GDM1 (cell line): ENCODE measurements at places on chromosomes 1 and 21.
A peak's percentile ranks its signal among the peaks of the same experiment; 100 is the strongest.

GRCh38 chr1:65509912-65510680, 89.6 kb downstream of the LEPR start:
- DNase-seq, result no peak

DNA sequence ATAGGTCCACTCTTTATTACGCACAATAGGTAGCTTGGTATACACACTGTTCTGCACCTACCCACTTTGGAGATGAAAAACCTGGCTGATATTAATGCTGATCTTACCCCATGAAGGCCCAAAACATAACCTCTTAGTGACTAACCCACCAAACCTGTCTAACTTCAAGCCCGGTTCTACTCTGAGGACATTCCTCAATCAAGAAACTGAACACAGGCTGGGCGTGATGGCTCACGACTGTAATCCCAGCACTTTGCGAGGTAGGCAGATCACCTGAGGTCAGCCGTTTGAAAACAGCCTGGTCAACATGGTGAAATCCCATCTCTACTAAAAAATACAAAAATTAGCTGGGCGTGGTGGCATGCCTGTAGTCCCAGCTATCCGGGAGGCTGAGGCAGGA, 50.5 kb downstream of the EYA3 start:
- DNase-seq, result no peak

- no peak for DNase-seq
These were observed 175.3 kb upstream of the ARHGEF16 start for GRCh38 chr1:3279182-3279470.

- DNase-seq, result no peak
These were observed 7.9 kb downstream of the TAL1 start for GRCh38 chr1:47223921-47224675.

DNA sequence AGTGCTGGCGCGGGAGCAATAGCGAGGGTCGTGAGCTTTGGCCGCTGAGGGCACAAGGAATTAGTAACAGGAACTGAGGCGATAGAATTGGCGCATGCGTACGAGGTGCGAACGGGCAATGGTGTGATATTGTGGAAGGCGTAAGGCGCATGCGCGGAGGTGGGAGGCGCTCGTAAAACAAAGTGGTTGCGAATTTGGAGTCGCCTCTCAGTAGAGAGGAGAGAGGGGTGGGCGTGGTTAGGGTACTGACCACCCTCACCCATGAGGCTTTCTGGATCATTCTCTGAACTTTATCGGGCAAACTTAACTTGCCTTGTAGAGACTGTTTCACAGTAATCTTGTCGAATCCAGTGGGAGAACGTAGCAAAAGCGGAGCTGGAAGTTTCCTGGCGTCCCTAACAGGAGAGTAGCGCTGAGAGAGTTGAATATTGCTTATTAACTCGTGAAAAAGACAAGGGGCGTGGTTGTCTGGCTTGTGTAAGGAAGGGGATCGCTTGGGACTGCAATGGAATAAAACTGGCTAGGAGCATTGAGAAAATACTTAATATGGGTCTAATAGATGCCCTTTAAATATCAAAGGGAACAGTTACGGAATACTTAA, 427 bp downstream of the CKS1B start:
- peak; percentile 93 for DNase-seq

DNA sequence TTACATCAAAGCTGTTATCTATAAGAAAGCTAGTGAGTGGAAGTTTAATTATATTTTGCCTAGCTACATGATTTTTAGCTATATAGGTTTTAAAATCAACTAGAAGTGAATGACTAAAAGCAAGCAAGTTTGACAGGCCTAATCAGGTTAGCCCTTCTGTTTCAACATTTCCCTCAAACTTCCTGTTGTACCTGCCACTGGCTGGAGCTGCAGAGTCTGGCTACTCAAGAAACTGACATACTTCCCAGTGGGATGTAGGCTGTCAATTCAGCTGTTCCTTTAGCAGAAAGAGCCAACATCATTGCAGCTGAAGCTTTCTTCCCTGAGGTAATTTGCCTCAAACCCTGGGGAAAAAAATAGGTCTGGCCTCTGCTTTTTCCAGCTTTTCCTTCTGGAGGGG, 87.1 kb upstream of the TNR start:
- no peak for DNase-seq

DNA sequence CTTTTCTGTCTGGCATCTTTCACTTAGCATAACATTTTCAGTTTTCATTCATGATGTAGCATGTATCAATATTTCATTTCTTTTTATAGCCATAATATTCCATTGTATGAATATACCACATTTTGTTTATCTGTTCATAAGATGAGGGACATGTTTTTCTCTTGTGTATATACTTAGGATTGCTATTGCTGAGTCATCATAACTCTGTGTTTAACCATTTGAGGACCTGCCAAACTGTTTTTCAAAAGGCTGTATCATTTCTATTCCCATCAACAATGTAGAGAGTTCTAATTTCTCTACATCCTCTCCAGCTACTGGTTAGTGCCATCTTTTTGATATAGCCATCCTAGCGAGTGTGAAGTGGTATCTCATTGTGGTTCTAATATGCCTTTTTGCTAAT, 26.2 kb downstream of the MPZL1 start:
- DNase-seq, result no peak

DNA sequence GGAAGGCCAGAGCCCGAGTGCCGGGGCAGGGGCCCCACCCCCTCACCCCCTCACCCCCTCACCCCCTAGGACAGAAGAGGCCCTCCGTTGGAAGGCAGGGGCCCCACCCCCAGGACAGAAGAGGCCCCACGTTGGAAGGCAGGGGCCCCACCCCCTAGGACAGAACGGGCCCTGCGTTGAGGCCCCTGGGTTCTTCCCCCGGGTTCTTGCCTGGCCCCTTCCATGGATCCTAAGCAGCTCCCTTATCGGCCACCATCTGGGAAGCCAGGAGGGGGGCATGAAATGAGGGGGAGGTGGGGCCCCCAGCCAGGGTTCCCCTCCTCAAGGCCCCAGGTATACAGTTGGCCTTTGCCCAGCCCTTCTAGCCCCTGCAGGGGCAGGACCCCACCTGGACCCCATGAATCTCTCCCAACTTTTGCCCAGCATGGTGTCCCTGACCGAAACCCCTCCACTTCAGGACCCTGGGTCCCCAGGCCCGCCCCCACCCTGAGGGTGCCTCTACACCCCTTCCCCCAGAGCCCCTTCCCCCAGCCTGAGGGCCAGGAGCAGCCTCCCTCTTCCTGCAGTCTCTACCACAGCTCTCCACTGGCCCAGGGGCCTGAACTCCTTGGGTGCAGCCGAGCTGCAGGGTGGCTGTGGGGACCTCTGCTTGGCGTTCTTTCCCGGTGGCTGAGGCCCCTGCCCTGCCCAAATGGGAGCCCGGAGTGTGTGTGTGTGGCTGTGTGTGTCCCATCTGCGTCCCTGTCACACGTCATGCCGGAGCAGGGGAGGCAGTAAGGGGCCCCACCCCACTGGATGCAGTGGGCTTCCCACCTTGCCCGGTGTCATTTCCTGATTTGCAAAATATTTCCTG, 4.3 kb upstream of the VWA1 start:
- DNase-seq, result no peak

GRCh38 chr1:87717157-87717670, 388.5 kb downstream of the LMO4 start:
- no peak for DNase-seq

- DNase-seq, result no peak
These were observed 3.8 kb downstream of the LRRC8B start for GRCh38 chr1:89528382-89528780.
